ENCODE measurements at places on chromosomes 4 and X.

DNA sequence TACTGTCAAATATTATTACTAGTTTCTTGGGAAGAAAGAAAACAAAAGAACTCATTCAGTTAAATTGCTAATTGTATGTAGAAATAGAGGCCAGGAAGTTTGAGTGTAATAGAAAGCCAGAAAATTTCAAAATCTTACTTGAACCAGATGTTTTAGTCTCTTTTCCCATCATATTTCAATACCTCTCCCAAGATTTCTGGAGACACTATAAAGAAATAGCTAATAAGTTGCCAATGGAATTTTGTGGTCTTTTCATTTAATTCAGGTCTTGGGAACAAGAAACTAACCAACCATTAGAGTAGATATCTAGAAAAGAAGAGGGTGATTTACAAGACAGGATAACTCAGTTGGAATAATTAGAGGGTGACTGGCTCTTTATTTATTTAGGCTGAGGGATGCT, 112.2 kb downstream of the AGTR2 start:
- peak; percentile 6 for DNase-seq

GRCh38 chr4:122009524-122009923, 57.7 kb upstream of the TRPC3 start:
- no peak for DNase-seq

GRCh38 chrX:135170877-135171519, at the start of gene CT55:
Gene CT55, minus strand, starts transcription at chrX:135171398. Its CDS starts 227 bp downstream, at chrX:135171171.
- DNase-seq = no peak

- no peak for DNase-seq
Measured at GRCh38 chr4:111989817-111990216, 155.4 kb upstream of the FAM241A start.

GRCh38 chr4:77196866-77197265, 39.9 kb downstream of the CCNG2 start:
- DNase-seq = no peak

- DNase-seq = no peak
Measured at GRCh38 chrX:52082578-52082977, 13.6 kb upstream of the MAGED4B start.

DNA sequence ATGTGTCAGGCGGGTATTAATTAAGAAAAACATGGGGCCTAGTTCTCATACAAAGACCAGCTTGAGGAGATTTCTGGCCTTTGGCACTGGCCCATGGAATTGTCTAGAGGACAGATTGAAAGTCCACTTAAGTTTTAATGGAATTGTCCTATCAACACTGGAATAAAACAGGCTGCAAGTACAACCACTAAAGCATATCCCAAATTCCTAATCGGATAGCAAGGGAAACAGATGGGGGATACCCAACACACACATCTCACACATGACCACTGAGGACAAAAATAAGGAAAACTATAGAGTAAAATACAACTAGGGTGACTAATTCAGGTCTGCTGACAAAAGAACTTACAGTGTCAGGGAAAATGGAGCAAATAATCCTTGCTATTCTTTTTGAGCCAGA, 167.8 kb downstream of the GASK1B start:
- no peak for DNase-seq

DNA sequence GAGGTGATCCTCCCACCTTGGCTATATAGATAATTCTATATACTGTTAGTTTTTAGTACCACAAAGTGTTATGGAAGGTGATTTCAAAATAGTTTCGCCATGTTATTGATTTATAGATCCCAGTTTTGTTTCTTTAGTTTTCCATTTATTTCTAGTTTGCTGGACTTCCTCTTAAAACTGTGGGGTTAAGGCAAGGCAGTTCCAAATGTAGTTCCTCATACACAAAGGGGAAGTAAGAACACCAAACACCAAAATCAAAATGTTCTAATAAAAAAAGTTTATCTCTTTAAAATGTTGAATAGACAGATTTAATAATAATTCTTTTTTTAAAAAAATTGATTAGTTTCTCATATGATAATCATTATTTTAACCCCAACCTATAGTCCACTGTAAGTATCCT, 6.8 kb upstream of the CISD2 start:
- no peak for DNase-seq

GRCh38 chr4:26178854-26179253, 142.0 kb upstream of the RBPJ start:
- no peak for DNase-seq

DNA sequence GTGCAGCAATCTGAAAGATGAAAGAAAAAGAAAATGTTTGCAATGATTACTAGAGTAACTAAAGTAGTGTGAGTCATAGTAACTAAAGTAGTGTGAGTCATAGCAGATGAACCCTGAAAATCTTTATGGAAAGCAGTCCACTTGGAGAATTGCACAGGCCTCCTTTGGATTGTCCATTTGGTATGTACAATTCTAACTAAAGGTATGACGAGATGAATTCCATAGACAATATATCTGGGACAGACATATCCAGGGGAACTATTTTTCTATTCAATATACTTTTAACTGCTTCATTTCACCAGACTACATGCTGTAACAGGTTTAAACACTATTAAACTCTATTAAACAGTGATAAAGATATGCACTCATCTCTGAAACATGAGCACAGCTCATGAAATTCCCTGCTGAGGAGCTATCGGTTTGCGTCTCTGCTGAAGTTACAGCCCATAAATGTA, 798.7 kb downstream of the PCDH7 start:
- DNase-seq = no peak

DNA sequence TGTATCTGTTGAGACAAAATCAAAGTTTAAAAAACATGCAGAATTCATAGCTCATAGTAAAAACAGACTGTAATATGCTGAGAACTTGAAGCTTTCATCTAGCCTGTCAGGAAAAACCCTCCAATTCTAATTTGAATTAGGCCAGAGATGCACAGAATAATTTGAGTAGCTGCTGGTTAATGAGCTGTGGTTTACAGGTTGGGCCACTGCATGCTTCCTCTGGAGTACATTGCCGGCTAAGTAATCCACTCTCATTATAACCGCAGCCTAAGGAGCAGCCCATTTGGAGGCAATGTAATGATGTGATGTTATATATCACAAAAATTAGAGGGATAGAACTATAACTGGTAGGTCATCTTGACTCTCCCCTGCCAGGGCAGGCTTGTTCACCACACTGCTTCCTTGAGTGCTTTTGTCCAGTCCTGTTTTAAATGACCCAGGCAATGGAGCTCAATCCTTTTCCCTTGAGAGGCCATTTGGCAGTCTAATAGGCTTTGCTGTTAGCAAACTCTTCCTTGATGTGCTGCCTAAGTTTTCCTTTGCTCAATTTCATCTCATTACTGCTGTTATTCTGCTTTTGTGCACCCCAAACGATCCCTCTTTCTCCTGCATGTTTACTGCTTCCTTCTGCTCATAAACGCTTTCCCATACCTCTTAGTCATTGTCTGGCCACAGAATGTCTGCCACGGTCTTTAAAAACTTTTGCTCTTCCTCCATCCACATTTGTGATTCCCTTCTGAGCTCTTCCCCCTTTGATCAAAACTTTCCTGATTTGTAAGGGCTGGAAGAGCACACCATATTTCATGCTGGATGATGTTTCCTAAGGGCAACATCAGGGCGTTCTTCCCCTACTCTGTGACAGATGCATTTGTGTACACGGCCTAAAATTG, 230.9 kb downstream of the C4orf33 start:
- no peak for DNase-seq

All from skin of body (tissue), 3 donors.